ENCODE measurements at places on chromosomes 3 and 15.

DNA sequence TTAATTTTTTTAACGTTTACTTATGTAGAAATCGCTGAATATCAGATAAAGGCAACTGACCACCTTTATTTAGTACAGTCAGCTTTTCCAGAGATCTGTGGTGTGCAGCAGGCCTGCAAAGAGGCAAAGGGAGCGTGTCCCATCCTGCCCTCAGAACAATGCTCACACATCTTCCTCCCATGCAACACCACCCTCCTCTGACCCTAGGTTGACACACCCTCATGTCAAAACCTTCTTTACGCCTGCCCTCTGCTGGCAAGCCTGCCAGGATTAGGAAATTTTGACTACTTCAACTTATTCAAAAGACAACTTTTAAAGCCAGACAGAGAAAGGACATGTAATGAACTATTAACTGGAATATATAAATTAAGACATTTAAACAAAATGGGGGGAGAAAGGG is 513.7 kb downstream of the FOXP1 start:
- no peak for DNase-seq

- peak; percentile 89 for DNase-seq
These were observed 23.7 kb downstream of the TPRA1 start for GRCh38 chr3:127566833-127567232.

DNA sequence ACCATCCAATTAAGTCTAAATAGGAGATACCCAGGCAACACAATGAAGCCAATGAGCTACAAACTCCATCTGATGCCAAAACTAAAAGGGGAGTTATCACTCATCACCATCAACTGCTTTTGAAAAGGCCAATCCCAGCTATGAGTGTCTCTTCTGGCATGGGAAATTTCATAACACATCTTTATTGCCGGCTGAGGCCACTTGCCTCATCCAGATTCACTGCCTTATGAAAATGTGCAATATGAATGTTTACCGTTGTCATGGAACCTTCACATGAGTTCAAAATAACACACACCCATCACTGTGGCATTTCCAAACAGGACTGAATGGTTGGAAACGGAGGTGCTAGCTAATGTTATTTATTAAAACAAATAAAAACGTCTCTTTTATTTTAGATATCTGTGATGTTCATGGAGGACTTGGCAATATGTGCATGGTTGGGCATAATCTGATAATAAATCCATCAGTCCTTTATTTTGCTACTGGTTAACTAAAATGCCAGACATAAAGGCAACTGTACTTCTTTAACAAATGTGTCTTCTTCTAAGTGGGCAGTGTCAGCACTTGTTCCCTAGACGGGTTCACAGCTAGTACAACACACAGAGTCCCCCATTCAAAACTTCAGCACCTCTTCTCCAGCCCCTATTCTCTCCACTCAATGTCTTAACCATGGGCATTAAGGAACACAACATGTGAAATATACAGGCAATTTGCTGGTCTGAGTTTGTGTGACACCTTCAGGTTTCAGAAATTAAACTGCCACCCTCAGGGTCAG is 143.9 kb downstream of the MAGI1 start:
- no peak for DNase-seq

GRCh38 chr3:36893137-36893557 is 51.7 kb downstream of the TRANK1 start:
- no peak for DNase-seq

GRCh38 chr3:124800076-124800475 is 69.8 kb downstream of the UMPS start:
- no peak for DNase-seq

GRCh38 chr3:129645286-129645685 is 38.8 kb upstream of the PLXND1 start:
- DNase-seq = no peak

- no peak for DNase-seq
These were observed 71.3 kb downstream of the C3orf70 start for GRCh38 chr3:185081521-185081920.

Data from NCI-H446 treated with DMSO at 0.1 percent for 48 hours (cell line).